Osteocyte (in vitro differentiated cells): ENCODE measurements at places on chromosomes 7 and 10. TPM values are rescaled to one million over a fixed set of nuclear protein-coding genes. Genes with fewer than 3 reads are reported as not detected.

DNA sequence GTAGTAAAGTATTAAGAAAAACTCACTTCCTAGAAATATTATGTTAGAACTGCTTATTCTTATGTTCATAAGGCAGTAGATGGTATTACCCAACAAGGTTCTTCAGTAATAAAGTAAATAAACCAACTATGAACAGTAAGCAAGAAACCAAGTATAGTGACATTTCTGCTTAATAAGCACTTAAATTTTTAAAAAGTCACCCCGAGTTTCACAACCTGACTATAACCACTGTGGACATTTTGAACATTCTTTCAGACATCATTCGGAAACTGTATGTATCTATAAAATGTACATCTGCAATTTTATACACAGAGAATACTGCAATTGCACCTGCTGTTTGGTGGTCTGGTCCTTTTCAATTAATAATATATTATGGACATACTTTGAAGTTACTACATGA, 1073.6 kb downstream of the XPNPEP1 start:
- DNase-seq, result no peak

- DNase-seq, result no peak
Measured at GRCh38 chr10:33352175-33352574, 17.7 kb upstream of the NRP1 start.

GRCh38 chr10:28680358-28680752, 3.0 kb downstream of the BAMBI start:
- DNase-seq, result no peak

DNA sequence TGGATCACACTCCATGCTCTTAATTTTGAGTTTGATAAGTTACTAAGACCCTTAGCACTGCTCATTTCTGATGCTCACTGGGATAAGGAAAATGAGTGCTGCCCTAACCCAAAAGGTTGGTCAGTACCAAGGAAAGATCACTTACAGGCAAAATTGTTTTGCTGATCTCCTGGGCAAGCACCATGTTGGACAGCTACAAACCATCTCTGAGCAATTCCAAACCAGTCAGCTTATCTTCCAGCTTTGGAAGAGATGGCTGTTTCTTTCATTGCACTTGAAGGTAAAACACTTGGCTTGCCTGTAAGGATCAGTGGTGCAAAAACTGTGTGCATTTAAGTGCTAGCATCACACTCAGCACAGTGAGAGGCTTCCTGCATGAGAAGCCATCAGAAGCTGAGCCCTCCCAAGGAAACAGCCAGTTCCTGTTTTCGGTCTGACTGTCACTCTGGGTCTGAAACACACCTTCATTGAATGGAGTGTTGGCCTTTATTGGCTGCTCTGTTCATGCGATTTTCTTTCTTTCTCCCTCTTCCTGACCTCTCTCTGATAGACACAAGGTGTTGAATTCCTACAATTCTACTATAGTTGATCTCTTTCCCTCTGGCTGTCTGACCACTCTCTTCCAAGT, 126.4 kb upstream of the GHITM start:
- DNase-seq, result no peak

- DNase-seq, result no peak
Measured at GRCh38 chr10:48404646-48405045, 98.2 kb downstream of the MAPK8 start.

GRCh38 chr10:6065835-6066234, 3.7 kb upstream of the IL2RA start:
- no peak for DNase-seq

GRCh38 chr7:44794331-44794730, 2.1 kb upstream of the PPIA start:
- no peak for DNase-seq

Gene GIMAP7
- not detected in 2 replicates for total RNA-seq
